Dorsolateral prefrontal cortex (tissue), 122 donors: ENCODE measurements at places on chromosomes 5 and 9. TPM values are rescaled to one million over a fixed set of nuclear protein-coding genes. Genes with fewer than 3 reads are reported as not detected.

Gene SCGB3A1
- 1.0 TPM for total RNA-seq

Gene NRARP
- 13.4 TPM for total RNA-seq

Gene NR4A3
- total RNA-seq, result 4.2 TPM

Gene NPR3
- total RNA-seq, result 1.9 TPM

Gene SLC46A2
- total RNA-seq, result not detected

Gene ZNF367
- 1.4 TPM for total RNA-seq

Gene CATSPER3
- total RNA-seq, result 0.78 TPM
